Dorsolateral prefrontal cortex (tissue), 122 donors: ENCODE measurements at places on chromosomes 2 and 18. TPM values are rescaled to one million over a fixed set of nuclear protein-coding genes. Genes with fewer than 3 reads are reported as not detected.

Gene ANKRD30B
- 3.4 TPM for total RNA-seq

Gene SLC1A4
- total RNA-seq = 60.9 TPM

Gene TMEM214
- total RNA-seq = 33.9 TPM

Gene DNER
- total RNA-seq = 112 TPM
